Kasumi-1 (cell line): ENCODE measurements at places on chromosomes 4 and X.

DNA sequence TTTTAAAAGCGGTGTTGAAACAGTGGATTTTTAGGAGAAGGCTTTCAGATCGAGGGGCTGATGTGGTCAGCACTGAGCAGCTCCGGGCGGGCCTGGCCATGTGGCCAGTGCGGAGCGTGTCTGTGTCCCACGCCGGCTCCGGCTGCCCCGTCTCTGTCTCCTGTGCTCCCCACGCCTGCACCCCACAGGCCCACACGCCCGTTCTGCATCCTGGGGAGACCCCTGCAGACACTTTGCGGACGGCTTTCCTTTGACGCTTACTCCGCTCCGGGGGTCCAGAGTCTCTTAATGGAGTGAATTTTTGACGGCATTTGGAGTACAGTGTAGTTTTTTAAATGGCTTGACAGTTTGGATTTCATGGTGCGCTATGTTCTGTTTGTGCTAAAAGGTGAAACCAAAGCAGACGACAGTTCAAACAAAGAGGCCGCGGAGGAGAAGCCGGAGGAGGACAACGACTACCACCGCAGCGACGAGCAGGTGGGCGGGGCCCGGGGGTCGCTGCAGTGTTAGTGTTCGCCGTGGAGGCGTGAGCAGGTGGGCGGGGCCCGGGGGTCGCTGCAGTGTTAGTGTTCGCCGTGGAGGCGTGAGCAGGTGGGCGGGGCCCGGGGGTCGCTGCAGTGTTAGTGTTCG, 38.7 kb downstream of the PCGF3 start:
- DNase-seq, result no peak

GRCh38 chr4:107888237-107888636, 43.1 kb upstream of the CYP2U1 start:
- DNase-seq, result peak; percentile 22

GRCh38 chrX:119189595-119189994, 46.5 kb upstream of the PGRMC1 start:
- no peak for DNase-seq

DNA sequence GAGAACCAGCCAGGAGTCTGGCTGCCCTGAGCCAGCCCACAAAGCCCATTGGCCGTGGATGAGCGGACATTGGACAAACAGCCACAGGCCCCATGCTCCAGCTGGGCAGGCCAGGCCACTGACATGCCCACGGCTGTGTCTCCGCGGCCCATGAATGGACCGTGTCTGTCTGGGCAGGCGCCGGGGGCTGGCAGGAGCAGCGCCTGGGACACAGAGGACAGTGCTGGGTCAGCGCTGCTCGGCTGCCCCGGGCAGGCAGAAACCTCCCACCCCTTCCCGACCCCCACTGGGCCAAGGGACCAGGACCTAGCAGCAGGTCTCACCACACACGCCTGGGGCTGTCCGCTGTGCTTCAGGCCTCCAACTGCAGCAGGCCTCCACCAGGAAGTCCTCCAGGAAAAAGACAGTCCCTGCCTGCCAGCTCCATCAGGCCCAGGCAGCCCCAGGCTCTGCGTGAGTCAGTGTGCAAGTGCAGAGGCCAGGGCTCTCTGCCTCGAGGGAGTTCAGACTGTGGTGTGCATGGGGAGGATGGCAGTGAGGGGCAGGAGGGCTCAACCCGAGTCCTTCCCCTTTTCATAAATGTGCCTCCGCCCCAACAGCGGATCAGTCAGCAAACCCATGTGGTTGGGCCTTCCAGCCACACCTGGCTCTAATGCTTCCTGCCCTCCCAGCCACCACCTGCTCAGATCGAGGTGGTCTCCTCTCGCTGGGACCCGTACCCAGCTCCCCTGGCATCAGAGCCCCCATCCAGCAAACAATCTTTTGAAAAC, 17.2 kb upstream of the FGFR3 start:
- peak; percentile 70 for DNase-seq

DNA sequence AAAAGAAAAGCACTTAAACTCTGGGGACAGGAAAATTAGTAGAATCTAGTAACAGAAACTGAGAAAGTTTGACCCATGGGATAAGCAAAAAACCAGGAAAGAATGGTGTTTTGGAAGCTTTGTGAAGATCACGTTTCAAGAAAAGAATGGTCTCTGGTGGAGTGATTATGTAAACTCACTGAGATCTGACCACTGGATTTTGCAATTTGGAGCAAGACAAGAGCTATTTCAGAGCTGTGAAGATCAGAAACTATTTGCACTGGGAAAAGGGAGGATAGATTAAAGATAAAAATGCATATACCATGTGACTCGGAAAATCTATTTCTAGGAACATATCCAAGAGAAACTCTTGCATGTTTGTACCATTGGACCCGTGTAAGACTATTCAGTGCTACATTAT, 4.3 kb downstream of the TMPRSS11D start:
- DNase-seq, result no peak

GRCh38 chrX:115592997-115593734, 32.2 kb downstream of the PLS3 start:
- peak; percentile 31 for DNase-seq

DNA sequence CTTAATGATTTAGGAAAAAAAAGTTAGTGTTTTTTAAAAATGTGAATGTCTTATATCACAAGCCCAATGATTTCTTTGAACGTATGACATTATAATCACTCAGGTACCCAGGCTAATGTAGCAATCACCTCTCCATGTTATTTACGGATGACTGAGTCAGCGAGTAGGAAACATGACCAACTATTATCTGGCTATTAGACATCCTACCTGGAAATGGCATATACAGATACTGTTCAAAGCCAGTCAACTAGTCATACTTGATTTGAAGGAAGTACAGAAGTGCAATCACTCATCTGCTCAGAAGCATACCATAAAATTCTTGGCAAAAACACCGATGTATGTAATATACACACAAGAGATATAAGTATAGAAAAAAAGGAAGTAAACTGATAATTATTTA, 732.5 kb downstream of the ARAP2 start:
- DNase-seq, result no peak

- no peak for DNase-seq
These were observed 345.9 kb upstream of the NOCT start for GRCh38 chr4:138669479-138670315.

- DNase-seq, result no peak
These were observed at the start of gene CLDN34 for GRCh38 chrX:9966775-9967408. TSS of gene CLDN34 (plus strand) at chrX:9967358. CDS start at chrX:9967358, 0 bp downstream.

GRCh38 chr4:94497690-94498089, 45.9 kb downstream of the PDLIM5 start:
- DNase-seq, result no peak

- no peak for DNase-seq
These were observed 655.0 kb downstream of the RPA4 start for GRCh38 chrX:97538745-97539144.
